ENCODE measurements at places on chromosomes 13 and 19.
A peak's percentile ranks its signal among the peaks of the same experiment; 100 is the strongest.

GRCh38 chr19:16883522-16883921, 5.3 kb upstream of the F2RL3 start:
- DNase-seq = no peak

- no peak for DNase-seq
These were observed 37.4 kb upstream of the RCBTB2 start for GRCh38 chr13:48570216-48570828.

GRCh38 chr19:46063201-46063600, 22.4 kb upstream of the IGFL4 start:
- no peak for DNase-seq

- no peak for DNase-seq
These were observed 1.8 kb upstream of the CKM start for GRCh38 chr19:45324349-45324907.

DNA sequence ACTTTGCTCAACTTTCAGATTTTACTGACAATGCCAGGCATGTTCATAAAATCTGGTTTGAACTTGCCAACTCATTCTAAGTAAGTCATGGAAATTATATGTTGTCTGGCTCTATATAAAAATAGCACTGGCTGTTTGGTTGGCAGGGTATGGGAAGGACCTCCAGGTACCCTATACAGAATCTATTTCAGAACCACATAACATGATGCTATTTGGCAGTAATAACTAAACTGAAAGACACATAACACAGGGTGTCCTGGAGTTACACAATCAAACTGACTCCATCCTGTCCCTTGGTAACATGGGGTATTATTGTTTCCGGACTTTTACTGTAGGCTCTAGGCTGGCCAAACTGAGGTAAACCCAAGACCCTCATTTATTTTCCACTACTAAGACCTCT, 248.8 kb downstream of the RGCC start:
- DNase-seq = no peak

DNA sequence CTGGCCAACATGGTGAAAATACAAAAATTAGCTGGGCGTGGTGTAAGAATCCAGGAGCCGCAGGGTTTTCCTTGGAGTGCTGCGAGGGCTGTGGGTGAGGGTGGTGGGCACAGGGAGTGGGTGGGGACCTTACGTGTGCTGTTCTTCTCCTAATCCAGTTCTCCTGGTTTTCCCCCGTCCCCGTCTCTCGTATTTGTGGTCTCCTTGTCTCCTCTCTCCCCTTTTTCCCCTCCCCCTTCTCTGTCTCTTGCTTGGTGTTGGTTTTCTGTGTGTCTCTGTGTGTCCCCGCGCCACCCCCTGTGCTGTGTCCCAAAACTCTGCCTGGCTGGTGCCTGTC, 1.7 kb downstream of the SELENOW start:
- DNase-seq = no peak

DNA sequence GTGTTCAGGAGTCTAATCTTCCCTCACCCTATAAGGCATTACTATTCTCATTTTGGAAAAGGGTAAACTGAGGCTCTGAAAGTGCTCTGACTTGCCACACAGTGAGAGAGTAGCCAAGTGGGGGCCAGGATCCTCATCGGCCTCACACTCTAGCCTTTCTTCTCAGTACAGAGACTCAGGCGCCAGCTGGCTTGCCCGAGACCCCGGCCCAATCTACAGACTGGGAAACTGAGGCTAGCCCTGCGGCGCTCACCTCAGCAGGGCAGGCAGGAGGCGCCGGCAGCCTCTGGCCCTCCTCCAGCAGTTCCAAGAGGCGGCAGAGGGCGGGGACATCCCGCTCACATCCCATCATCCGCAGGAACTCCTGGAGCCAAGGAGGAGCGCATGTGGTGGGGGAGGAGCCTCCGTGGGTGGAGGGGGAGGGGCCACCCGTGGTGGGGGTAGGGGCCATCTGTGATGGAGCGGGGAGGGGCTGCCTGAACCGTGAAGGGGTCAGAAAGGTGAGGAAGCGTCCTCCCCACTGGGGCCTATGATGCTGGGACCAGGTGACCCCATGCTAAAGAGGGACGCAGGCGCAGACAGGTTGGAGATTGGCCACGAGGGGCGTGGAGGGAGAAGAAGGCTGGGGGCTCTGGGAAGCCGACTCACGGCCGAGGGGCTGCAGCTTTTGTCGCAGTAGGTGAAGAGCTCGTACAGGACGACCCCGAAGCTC, 8.7 kb upstream of the INSL3 start:
- DNase-seq = peak; percentile 48

GRCh38 chr19:40286235-40286970, 1.3 kb upstream of the AKT2 start:
- no peak for DNase-seq

DNA sequence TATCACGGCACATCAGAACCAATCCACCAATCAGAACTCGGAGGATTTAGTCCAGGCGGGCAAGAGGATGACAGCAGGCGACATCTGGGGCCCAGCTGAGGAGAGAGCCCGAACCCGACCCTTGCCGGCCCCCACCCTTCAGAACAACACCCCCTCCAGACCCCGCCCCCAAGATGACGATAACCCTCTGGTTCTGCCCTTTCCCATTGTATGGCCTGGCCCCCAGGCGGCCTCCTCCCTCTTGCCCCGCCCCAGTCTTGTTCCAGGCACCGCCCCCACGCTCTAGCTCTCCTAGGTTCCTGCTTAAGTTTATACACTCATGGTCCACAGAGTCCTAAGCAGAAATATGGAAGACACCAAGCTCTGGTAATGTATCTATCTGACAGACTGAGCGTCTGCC, 2.8 kb upstream of the ZNF83 start:
- peak; percentile 58 for DNase-seq

GRCh38 chr13:37869756-37870488, at the start of gene TRPC4:
TSS of gene TRPC4 (minus strand) at chr13:37869772. CDS start at chr13:37783333, 86,439 bp downstream.
- DNase-seq = peak; percentile 67

- DNase-seq = no peak
These were observed 43.4 kb downstream of the TNFRSF19 start for GRCh38 chr13:23613596-23613995.

Data from AG08395 (cell line).